Hypothalamus (tissue), 51 donors: ENCODE measurements at places on chromosomes 3 and 15.

DNA sequence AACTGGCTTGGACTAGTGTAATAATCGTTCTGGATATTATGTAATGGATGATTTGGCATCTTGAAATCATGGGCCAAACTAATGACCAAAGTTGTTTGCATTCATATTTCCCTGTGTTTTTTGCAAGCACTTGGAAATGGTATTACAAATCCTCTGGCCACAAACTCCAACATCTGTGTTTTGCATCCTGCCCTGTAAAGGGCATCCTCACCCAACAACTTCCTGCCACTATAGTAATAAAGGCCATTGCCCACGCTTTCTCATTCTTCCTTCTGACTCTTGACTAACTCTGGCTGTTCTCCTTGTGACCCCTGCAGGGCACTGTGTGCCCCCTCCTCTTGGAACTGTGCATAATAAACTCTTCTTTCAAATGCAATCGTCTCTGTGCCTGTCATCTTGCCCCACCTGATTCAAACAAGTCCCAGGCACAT lies 25.4 kb upstream of the PSMD6 start:
- no peak for DNase-seq

DNA sequence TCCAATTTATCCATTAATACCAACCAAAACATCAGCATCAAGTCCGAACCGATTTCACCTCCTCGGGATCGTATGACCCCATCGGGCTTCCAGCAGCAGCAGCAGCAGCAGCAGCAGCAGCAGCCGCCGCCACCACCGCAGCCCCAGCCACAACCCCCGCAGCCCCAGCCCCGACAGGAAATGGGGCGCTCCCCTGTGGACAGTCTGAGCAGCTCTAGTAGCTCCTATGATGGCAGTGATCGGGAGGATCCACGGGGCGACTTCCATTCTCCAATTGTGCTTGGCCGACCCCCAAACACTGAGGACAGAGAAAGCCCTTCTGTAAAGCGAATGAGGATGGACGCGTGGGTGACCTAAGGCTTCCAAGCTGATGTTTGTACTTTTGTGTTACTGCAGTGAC lies 20.8 kb downstream of the LYSMD4 start:
- DNase-seq: no peak

- no peak for DNase-seq
These were observed 177.0 kb downstream of the PDCD6IP start for GRCh38 chr3:33975463-33975862.

- DNase-seq: no peak
These were observed 67.9 kb downstream of the DCUN1D1 start for GRCh38 chr3:182912474-182912873.

DNA sequence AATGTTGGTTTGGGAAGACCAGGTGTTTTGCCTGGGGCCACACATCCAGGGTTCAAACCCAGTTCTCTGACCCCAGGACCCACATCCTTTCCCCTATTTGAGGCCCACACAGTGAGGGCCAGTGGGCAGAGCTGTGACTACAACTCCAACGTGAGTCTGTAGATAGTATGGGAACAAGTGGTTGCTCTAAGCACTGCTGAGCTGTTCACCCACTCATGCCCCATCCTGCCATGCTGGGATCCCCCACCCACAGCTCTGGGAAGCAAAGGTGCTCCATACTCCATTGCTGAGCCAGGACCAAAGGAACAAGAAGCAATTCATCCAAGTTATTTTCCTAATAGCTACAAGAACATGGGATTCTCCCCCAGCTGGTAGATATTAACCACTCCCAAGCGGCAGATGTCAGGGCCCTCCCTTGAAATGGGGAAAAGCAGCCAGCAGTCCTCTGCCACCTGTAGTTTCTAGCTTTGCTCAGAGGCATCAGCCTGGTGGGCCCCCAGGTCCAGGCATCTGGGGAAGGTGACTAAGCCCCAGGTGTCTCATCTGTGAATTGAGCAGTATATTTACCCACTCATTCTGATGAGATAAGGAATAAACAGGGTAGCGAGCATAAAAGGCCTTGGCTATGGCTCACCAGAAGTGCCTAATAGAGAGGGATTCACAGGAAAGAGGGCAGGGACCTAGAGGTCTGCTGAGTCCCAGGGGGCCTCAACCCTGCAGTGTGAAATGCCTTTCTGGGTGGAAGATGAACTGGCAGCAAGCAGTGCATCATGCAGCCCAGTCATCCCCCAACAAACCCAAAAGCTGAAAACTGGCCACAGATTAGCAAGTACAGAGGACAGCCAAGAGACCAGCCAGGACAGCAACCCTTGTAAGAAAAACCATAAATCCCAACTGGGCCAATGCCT lies 33.4 kb downstream of the POC1A start:
- DNase-seq: no peak

- DNase-seq: no peak
These were observed 41.6 kb upstream of the IL20RB start for GRCh38 chr3:136916223-136916622.

GRCh38 chr15:63474810-63475316 lies 29.5 kb upstream of the USP3 start:
- DNase-seq: no peak

GRCh38 chr3:10463533-10464434 lies 41.6 kb downstream of the ATP2B2 start:
- DNase-seq: no peak

DNA sequence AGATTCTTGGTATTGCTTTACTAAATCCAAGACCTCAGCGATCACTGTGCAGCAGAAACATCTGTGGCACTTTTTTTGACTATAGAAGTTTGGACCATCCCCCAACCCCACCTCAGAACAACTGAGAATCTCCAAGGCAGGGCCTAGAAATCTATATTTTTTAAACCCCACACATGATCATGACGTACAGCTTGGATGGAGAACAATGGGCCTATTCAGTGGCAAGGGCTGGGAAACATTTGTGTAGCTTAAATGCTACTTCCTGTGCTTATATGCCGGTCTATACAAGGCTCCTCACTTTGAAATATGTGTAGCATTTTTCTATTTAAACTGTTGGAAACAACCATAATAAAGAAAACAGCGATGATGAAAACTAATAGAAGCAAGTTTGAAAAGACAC lies 55.1 kb upstream of the SPRED1 start:
- DNase-seq: no peak

DNA sequence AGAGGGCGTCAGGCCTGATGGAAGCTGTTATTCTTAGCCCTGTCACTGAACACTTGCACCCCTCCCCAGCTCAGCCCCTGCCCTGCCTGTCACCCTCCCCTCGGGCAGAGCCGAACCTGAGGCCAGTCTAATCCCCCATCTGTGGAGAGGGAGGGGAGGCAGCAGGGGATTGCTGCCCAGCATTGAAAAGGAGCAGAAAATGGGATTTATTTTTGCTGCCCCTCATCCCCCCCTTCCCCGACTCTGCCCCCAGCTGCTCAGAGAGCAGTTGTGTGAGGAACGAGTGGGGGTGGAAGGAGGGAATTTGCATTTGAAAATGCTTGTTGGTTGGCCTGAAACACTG lies 71.6 kb downstream of the EPHB3 start:
- no peak for DNase-seq

GRCh38 chr15:37783290-37783689 lies 151.2 kb upstream of the TMCO5A start:
- no peak for DNase-seq

- no peak for DNase-seq
These were observed 3.0 kb upstream of the PPP1R2 start for GRCh38 chr3:195546130-195546560.

- DNase-seq: no peak
These were observed 271.5 kb upstream of the COL8A1 start for GRCh38 chr3:99366663-99367429.

GRCh38 chr3:30502742-30503073 lies 103.7 kb upstream of the TGFBR2 start:
- no peak for DNase-seq

DNA sequence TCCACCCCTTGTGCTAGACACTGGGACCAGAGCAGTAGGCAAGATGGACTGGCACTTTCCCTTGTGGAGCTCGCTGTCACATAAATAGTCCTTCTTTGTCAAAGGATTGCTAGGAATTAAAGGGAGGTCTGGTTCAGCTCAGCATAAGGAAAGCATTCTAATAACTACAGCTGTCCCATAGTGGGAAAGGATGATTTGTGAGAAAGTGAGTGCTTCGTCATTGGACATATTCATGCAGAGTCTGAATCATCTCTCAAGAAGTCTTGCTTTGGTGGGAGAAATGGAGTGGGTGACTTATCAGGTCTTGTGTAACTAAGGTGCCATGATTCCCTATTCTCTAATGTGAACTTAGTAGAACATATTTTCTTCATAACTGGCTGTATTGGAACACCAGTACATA lies 14.7 kb downstream of the PPARG start:
- no peak for DNase-seq

DNA sequence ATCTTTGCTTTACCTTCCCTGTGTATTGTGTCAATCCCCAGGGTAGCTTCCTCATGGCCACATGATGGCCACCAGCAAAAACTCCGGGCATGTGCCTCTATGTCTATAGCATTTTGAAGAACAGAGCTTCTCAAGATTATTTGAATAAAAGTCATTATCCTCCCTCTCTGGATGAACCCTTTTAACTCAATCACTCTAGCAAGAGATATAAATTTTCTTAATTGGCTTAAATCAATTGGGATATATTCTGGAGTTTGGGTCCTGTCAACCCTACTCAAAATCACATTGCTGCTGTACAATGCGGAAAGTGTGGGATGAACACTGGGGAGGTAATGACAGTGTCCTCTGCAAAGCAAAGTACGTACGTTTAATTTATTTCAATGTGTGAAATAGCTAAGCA lies 370.6 kb upstream of the LRRC3B start:
- DNase-seq: no peak

DNA sequence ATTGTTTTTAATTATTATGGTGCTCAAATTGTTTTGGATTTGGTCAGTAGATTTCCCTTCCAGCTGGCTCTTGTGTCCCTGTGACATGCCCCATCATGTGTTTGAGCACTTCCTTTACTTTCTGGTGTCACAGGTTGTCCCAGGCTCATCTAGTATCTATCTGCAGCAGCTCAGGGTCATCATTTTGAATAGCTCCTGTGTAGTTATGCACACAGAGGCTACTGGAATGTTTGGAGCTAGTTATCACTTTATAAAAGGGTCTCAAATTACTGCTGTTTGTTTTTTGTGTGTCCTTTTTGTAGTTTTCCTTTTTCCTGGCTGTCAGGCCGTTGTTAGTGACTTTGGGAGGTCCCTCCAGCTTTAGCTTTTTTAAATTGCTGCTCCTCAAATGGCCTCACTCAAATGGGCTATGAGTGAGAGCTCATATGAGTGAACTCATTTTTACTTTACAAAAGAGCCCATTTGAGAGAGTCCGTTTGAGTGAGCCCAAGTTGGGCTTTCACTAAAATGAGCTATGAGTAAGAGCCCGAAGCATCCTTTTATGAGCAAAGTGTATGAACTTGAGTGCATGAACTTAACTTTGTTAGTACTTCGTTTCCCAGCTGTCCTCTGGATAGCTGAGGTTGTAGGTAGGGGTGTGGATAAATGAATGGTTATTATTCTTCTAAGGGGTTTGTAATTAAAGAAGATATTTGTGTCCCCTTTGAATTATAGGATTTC lies 43.8 kb downstream of the SQOR start:
- DNase-seq: no peak
